ENCODE measurements at places on chromosomes 1 and 21.

- DNase-seq = no peak
Measured at GRCh38 chr1:23194119-23194984, 22.9 kb downstream of the HTR1D start.

- no peak for DNase-seq
Measured at GRCh38 chr1:39354572-39354971, 136.9 kb upstream of the BMP8A start.

GRCh38 chr21:32413015-32413504 lies 554 bp downstream of the EVA1C start:
- no peak for DNase-seq

DNA sequence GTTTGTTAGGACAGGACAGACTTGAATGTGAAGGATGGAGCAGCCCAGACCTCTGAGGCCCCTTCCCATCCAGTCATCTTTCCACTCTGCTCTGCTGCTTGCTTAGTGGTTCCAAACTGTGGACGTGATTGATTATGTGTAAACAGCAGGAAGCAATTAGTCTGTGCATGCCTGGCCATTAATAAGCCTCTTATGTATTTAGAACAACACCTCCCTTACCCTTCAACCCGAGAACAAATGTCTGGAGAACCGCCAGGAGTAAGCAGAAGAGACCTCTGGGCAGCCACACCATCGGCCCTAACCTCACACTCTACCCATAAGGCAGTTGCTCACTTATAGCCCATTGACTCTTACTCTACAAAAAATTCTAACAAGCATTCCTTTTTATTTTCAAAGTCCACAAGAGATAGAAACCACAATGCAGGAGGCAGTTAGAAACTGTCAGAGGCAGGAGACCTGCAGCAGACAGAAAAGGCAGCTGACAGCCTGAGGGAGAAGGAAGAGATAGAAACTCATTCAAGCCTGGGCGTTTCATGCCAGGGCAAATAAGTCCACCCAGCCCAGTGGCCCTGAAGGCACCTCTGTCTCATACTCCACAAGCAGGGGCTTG lies 5.8 kb upstream of the EPHA8 start:
- no peak for DNase-seq

DNA sequence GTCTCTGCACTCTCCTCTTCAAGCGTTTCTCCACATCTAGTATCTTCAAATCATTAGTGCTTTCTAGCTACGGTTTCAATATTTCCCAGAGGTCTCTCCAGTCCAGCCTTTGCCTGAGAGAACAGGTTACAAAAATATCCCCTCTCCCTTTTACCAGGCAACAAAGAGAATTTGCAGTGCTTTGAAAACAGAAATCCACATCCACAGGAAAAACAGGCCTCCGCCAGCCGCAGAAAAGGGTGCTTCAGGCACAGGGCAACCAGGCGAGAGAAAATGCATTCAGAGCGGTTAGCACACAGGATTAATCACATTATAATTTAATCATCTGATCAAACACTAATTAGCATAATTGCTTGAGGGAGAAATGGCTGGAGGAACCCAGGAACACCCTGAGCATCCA lies 13.8 kb downstream of the DSCAM start:
- no peak for DNase-seq

DNA sequence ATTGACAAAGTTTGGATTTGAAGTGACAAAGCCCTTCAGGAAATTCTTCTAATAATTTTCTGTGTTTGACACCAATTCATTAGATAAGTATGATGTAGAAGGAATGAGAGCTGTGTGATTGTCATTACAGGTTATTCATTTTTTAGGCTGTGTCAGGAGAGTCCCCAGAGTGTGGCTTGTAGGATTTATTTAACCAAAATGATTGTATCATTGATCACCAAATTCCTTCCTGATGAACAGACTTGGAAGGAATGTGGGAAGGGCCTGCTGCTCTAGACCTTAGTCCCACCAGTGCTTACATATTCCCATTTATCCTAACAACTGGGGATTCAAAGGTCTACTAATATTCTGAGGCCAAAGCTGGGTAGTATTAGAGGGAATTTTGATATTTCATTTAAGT lies 383.3 kb upstream of the KAZN start:
- DNase-seq = no peak

DNA sequence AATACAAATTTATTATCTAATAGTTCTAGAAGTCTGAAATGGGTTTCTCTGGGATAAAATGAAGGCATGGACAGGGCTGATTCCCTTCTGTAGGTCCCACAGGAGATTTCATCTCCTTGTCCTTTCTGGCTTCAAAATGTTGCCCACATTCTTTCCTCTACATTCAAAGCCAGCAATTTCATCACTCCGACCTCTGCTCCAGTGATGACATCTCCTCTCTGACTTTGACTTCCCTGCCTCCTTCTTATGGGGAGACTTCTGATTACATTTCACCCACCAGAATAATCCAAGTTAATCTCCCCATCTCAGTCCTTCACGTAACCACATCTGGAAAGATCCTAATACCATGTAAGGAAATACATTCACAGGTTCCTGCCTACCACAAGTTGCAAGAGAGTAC lies 358.0 kb upstream of the C1orf87 start:
- no peak for DNase-seq

DNA sequence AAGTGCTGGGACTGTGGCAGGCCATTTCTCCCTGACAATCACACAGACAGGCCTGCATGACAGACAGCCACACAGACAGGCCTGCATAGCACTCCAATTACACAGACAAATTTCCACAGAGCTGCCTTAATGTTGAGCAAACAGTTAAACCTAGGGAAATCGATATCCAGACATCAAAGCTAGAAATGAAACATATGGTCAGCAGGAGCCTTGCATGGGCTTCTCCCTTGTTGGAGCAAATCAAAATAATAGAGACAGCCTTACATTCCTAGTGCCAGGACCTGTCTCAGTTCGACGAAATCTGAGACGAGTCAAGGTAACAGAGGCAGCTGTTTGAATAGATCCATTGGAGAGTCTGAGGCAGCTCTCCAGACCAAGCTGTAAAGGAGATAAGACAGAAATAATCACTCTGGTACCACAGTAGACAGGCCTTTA lies 42.4 kb downstream of the OLFML3 start:
- DNase-seq = no peak

GRCh38 chr1:3879099-3879498 lies 21.0 kb downstream of the C1orf174 start:
- DNase-seq = no peak

DNA sequence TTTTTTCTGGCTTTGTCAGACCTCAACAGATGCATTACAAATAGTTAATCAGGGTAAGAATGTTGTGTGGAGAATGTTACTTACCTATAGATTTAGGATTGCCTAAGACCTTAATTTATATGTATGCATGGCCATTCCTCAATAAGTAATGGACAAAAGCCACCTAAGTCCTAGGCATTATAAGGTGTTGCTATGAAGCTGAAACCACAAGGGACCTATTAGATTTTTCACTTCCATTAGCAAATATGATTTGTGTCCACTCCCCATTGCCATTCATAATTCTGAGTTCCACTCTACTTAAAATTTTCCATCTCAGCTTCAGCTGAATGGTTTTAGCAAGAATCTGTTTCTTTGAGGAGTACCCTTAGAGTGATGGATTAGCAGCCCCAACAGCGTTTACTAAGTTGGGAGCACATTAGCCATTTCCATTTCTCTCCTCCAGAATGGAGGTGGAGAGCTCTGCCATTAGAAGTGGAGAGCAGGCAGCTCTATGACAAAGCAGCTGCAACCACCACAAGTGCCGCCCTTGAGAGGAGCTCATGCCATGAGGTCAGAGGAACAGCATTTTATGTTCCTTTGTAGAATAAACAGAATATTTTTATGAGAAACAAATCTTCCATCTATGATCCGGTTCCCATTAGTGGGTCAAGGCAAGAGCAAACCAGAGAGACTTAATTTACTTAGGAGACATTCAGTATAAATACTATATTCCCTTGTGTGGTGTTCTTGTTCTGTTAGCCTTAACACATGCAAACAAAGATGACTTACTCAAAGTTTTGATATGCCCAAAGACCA lies 28.9 kb upstream of the C1orf87 start:
- DNase-seq = no peak

DNA sequence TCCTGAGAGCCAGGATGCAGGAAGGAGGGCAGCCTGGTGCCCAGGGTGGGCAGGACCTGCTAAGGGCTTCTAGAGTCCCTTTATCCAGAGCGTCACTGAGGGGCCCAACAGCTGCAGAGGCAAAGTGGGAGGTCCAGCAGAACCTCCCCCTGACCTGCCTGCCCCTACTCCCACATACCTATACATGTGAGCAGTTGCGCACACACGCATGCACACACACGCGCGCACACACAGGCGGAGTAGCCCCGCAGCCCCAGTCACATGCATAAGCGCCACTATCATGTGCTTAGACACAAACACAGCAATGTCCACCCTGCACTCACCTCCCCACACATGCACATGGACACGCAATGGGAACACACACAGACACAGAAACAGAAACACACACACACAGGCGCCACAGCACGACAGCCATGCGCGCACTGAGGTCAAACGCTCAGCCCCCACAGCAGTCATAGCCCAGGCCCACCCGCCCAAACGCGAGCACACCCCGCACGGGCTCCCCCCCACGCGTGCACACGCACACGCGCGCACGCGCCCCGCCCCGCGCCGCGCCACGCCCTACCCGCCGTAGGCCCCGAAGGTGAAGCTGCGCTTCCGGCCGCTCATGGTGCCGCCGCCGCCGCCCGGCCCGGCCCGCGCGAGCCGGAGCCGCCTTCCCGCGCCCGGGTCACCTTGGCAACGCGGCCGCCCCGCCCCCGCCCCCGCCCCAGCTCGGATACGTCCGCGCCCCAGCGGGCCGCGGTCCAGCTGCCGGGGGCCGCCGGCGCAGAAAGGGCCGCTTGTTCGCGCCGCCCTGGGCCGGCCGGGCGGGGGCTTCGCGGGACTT lies 17.7 kb downstream of the RAP1GAP start:
- peak; percentile 42 for DNase-seq

GRCh38 chr1:198088360-198089071 lies 68.3 kb upstream of the NEK7 start:
- no peak for DNase-seq

DNA sequence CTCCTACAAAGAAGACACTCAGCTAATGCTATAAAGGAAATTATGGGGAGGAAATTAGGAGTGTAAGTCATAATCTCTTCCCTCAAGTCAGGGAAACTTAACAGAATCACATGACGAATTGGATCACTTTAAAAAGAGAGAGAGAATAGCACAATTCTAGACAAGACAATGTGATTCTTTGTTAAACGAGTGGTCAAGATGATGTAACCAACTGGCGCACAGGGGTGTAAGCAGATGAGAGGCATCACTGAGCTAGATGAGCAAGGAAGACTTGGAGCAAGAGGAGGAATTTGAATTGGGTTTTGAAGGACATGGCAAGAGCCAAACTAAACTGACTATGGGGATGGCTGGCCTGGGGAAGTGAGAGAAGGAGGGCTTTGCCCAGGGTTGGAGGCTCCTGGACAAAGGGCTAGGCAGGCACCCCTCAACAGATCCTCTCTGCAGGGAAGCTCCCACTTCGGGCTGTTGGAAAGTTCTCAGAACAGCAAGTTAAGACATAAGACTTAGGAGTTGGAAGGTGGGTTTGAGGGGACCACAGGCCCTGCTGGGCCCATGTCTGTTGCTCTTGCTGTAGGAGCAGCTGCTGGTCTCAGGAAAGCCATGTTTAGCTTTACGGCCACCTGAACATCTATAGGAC lies 123.9 kb upstream of the GRIK3 start:
- no peak for DNase-seq

- no peak for DNase-seq
Measured at GRCh38 chr1:109204484-109204883, 9.2 kb upstream of the SARS1 start.

DNA sequence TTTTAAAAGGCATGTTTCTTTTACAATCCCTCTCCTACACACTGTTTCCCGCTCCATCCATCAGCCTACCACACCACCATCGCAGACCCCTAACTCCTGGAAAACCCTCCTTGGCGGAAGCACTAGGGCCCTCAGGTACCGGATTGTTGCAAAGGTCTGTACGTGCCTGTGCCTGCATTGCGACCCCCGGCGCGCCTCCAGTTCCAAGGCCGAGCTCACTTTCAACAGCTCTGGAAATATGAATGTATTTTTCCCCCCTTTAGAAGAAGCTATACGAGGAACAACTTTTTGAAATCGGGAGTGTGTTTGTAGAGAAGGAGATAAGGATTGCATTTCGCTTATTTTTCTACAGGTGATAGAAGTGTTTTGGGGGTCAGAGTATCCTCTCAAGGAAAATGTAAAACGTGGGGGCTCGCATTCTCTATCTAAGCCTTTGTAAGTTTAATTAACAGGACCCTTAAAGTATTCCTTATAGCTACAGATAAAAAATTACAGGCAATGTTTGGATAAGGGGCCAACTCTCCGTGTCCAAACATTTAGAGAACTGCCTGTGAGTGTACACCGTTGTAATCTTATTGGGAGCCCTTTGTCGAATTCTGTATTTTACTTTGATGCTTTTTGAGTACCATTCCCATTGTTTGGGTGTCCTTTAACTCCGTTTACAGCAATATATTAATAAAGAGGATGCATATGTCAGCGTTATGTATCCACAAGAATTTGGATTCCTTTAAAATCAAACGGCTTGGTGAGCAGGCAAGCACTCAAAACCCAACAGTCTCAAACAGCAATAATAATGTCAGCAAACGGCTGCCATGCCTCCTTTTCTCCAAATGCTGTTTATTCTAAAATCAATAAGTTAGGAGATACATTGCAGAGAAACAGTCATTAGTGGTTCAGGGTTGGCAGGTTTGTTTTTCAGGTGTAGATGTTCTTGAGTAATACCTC lies 5.9 kb downstream of the PRRX1 start:
- DNase-seq = no peak

GRCh38 chr1:202750024-202750423 lies 39.8 kb upstream of the SYT2 start:
- no peak for DNase-seq

GRCh38 chr1:29309621-29310020 lies 73.3 kb downstream of the PTPRU start:
- no peak for DNase-seq

DNA sequence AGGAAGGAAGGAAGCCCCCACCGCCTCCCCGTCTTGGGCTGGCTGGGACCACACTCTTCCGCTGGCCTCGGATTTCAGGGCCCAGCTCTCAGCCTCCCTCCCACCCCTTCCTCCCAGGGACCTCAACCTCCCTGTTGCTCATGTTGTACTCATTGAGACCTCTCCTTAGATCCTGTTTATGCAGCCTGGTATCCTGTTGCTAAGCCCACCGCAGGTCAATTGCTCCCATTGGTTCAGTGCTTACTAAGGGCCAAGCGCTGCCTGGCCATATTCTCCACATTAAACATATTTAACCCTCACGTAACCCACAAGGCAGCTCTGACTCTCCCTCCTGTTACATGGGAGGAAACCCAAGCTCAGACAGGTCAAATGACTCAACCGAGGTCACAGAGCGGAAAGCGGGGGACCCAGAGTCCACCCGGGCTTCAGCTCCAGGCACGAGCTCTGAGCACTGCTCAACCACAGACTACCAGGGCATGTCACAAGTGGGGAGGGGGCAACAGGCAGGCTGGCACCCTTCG lies 23.2 kb upstream of the H6PD start:
- DNase-seq = no peak

- DNase-seq = no peak
Measured at GRCh38 chr1:231058416-231059109, 18.5 kb upstream of the FAM89A start.

DNA sequence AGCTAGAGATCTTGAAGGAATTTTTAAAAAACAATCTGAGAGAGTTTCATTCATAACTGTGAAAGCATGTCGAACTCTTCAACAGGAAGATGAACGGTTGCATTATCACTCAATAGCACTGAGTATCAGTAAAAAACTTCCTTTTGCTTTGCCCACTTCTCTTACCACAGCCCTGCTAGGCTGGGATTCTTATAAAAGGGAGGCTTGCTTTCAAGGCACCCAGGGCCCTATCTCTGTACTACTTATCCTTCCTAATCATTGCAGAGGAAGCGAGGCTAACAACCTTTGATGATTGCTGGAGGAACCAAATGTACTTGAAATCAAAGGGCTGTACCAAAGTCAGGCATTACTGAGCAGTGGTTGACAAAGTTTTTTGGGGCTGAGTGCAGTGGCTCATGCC lies 71.2 kb downstream of the SNRPE start:
- no peak for DNase-seq
